Transverse colon (tissue), 4 donors: ENCODE measurements at places on chromosomes 5 and 9.

GRCh38 chr5:57493034-57493433, 10.4 kb upstream of the ACTBL2 start:
- DNase-seq, result no peak

GRCh38 chr5:141725891-141726290, 43.9 kb upstream of the ARAP3 start:
- no peak for DNase-seq

- no peak for DNase-seq
Observed at GRCh38 chr5:14920121-14920520, 48.5 kb upstream of the ANKH start.

DNA sequence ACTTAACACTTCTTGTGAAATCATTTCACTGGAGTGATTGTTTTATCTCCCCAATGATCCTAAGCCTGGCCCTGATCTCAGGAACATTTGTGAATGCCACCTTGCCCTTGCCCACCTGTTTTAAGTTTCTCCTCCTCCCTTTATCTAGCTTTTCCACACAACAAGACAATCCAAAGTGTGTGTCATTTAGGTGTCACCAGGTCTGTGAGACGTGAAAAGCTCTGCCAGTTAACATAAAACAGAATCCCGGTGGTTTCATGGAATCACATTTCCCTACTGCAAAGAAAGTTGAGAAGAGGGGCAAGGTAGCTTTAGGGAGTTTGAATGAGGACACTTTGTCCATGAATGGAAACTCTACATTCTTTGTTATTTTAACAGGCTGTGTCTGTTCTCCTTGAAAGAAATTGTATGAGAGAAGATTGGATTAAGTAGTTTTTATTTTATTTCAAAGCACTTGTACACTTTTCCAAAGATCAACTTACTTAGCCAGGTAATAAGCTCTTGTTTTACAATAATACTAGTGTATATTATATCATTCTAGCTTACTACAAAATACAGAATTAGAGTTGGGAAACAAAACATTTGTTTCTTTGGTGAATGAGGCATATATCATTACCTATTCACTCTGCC, 239.0 kb downstream of the ISL1 start:
- no peak for DNase-seq

DNA sequence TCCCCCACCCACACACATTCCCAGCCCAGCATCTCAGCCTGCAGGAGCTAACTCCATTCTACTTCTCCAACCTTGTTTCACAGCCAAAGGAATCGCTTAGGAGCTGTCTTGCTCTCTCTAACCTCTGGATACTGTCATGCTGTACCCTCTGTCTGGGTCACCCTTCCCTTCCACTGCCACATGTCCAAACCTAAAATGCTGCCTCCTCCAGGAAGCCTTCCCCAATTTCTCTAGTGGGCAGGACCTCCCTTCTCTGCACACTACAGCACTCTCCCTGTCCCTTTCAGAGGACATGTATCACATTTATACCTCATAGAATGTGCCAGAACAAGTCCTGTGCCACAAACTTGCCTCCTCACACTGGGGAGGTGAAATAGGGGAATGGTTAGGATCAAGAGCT, 30.8 kb downstream of the WHRN start:
- DNase-seq, result no peak

- peak; percentile 38 for DNase-seq
Observed at GRCh38 chr5:75622564-75622963, 11.3 kb downstream of the ANKDD1B start.

DNA sequence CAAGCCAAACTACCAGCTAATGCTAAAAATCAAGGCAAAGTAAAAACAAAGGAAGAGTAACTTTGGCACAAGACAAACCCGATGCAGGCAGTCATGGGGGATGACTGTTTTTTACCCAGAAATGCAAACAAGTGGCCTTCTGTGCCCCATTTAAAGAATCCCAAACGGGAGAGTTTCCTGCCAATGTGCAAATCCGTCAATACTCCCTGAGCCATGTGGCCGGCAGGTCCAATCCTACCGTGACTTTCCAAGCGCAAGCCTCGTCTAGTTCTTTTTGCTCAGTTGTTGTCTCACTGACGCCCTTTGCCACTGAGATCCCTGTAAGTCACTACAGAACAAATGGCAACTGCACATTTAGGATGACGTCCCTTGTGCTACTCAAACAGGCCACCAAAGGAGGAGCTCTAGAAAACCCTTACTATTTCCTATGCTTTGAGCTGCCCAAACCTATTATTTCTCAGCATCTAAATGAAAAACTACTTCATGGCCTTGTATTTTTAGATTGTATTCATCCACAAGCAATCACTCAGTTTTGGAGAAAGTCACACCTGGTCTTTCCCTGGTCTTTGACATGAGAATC, 43.4 kb downstream of the OTULIN start:
- DNase-seq, result no peak

DNA sequence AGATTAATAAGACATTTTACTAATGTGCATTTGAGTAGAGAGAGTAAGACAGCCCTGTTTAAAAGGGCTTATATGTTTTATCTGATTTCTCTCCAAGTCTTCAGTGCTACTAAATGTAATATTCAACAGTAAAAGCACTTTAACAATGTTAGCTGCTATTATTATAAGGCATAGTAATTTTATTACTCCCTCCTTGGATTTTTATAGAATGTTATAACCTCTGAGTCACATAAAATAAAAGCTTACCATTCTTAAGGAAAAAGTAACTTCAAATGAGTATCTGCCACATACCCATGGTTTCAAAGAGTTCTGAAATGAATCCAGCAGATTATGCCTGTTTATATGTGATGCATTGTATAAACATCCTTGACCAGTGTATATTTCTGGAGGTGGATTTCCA, 19.0 kb downstream of the SPDL1 start:
- no peak for DNase-seq

GRCh38 chr9:91751922-91752321, 198.1 kb downstream of the ROR2 start:
- DNase-seq, result no peak

- DNase-seq, result no peak
Observed at GRCh38 chr9:88949425-88949824, 41.8 kb upstream of the S1PR3 start.

- DNase-seq, result no peak
Observed at GRCh38 chr5:13606051-13606450, 338.4 kb downstream of the DNAH5 start.

DNA sequence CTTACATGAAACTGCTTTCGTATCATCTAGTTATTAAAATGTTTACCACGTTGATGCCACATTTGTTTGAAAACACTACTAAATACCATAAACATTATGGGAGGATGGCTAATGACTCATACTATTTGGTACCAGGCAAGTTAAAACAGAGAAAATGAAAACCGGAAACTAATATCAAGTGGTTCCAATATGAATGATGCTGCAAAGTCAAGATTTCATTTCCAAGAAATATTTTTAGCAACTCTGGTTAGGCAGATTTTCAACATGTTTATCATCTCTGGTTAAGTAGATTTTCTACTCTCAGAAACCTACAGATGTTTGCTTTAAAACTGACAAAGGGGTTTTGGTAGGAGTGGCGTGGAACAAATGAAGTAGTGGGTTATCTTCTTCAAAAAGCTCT, 4.9 kb upstream of the F2R start:
- no peak for DNase-seq
